Upper lobe of right lung (tissue), 1 donor: ENCODE measurements at places on chromosomes 1 and 21.

- no peak overlapping the region for H3K27ac ChIP-seq
- H3K27me3 ChIP-seq, result no peaks in the 10 kb centered on the region
- peak; percentile 42 for DNase-seq
- H3K36me3 ChIP-seq, result no peaks in the 10 kb centered on the region
- no peak overlapping the region for H3K4me3 ChIP-seq
These were observed 19.4 kb downstream of the TMEM81 start for GRCh38 chr1:205064741-205065316.

DNA sequence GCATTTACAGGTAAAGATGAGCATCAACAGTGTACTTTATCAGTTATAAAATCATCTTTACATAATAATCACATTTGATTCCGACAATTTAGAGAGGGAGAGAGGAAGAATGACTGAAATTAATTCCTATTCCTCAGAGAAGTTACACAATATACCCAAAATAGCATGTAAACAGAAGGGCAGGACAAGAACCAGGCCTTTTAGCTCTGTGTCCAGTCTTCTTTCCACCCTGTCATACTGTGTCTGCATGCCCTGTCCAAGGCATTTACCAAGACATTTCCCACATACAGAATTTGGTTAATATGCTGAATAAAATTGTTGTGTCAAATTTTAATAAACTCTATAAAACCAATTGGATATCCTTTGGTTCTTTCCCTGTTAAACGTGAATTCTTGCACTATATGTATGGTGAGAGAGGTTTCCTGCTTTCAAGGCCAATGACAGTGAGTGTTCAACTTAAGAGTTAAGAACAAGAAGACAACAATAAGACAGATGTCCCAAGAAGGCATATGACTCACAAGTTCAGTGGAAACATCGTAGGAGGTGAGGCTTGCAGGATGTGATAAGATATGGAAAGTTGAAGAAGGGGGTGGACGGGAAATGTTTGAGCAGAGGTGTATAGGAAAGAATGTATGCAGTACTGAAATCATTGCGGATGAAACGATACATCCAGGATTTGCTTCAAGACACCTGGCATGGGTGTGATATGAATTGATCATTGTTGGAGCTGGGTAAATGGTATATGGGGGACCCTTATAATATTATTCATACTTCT lies 20.8 kb downstream of the LRRC8B start:
- no peaks in the 10 kb centered on the region for H3K36me3 ChIP-seq
- no peak for DNase-seq
- H3K27me3 ChIP-seq, result no peaks in the 10 kb centered on the region
- H3K4me1 ChIP-seq, result peaks cover 28% of the 10 kb centered on the region

DNA sequence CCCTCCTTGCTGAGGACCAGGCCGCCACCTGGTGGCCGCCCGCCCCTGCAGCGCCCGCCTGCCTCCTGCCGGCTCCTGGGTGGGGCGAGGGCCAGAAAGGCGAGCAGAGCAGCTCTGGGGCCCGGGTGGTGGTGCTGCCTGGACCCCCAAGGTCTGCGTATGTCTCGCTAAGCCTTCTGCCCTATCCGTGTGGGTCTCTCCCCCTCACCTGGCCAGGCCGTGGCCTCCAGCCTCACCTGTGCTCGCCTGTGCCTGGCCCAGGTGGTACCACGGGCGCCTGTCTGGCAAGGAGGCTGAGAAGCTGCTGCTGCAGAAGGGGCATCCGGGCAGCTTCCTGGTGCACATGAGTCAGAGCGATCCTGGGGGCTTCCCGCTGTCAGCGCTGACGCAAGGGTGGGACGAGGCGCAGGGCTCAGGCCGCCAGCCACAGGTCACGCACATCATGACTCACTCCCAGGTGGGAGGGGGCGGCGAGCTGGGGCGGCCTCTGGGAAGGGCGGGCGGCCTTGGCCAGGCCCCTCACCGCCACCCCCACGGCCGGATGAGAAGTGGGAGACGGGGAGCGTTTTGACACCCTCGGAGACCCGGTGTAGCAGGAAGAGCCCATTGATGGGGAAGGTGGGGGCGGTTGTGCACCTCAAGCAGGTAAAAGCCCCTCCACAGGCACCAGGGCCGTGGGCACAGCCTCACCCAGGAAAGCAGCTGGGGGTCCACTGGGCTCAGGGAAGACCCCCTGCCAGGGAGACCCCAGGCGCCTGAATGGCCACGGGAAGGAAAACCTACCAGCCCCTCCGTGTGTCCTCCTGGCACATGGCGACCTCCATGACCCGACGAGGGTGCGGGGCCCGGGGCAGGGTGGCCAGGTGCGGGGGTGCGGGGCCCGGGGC lies 9.9 kb downstream of the RNF223 start:
- H3K4me1 ChIP-seq, result peaks cover 16% of the 10 kb centered on the region
- peaks cover 41% of the 10 kb centered on the region for H3K27me3 ChIP-seq
- no peaks in the 10 kb centered on the region for H3K36me3 ChIP-seq
- no peak overlapping the region for H3K27ac ChIP-seq

GRCh38 chr1:160836561-160836960 lies 26.1 kb downstream of the CD244 start:
- H3K36me3 ChIP-seq, result no peaks in the 10 kb centered on the region
- H3K4me1 ChIP-seq, result peaks cover 22% of the 10 kb centered on the region
- H3K27me3 ChIP-seq, result no peaks in the 10 kb centered on the region
- no peak for DNase-seq

DNA sequence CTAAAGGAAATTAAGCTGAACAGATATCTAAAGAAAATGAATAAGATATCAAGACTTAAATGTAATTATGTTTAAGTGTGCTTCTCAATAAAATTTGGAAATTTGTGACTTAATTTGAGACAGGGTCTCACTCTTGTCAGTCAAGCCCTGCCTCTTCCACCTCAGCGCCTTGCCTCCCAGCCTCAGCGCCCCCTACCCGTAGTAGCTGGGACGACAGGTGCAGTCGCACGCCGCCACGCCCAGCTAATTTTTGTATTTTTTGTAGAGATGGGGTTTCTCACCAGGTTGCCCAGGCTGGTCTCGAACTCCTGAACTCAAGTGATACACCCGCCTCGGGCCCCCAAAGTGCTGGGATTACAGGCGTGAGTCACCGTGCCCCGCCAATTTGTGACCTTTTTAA lies 117.0 kb downstream of the CLEC20A start:
- DNase-seq, result no peak
- H3K27ac ChIP-seq, result no peak overlapping the region
- no peak overlapping the region for H3K4me3 ChIP-seq
- H3K27me3 ChIP-seq, result no peaks in the 10 kb centered on the region
- no peaks in the 10 kb centered on the region for H3K4me1 ChIP-seq
